Activated naive CD4-positive, alpha-beta T cell (primary cell): ENCODE measurements at places on chromosomes 7 and 10.

- DNase-seq = no peak
Measured at GRCh38 chr10:123526356-123527064, 139.6 kb upstream of the GPR26 start.

DNA sequence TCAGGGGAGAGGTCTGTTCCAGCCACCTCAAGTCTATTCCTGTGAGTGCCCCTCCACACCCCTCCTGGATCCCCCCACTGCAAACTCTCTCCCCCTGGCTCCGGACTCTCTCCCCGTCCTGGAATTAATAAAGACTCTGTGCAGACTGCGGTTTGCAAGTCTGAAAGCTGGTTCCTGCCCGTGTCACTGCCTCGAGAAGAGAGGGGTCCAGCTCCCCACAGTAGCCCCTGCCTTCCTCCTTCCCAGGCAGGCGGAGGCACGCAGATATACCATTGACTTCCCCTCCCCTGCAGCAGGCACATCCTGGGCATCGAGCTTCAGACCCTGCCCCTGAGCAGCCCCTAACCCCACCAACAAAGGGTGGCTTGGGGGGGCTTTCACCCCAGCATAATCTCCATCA lies 2.2 kb upstream of the ELN start:
- no peak for DNase-seq

GRCh38 chr7:29424295-29424983 lies 139.2 kb upstream of the PRR15 start:
- no peak for DNase-seq

GRCh38 chr7:646487-646886 lies 80.0 kb upstream of the DNAAF5 start:
- no peak for DNase-seq

DNA sequence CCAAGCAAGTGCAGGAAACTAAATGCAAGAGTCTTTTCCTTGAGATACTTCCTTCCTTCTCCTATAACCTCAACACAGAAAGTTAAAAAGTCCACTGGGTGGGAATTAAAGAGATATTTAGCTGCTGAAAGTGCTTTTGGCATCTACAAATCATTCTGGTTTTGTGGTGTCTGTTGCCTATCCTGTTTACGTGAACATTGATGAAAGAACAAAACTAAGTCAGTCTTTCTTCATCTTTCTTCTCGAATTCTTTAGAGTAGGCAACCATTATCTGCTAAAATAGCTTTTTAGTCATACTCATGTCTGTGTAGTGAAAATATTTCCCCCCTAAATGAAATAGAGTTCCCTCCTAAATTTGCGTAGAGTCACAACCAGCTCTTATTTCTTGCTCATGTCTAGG lies 838.6 kb downstream of the GATA3 start:
- DNase-seq = no peak

- DNase-seq = no peak
Measured at GRCh38 chr7:42913591-42913990, 1.7 kb upstream of the C7orf25 start.

DNA sequence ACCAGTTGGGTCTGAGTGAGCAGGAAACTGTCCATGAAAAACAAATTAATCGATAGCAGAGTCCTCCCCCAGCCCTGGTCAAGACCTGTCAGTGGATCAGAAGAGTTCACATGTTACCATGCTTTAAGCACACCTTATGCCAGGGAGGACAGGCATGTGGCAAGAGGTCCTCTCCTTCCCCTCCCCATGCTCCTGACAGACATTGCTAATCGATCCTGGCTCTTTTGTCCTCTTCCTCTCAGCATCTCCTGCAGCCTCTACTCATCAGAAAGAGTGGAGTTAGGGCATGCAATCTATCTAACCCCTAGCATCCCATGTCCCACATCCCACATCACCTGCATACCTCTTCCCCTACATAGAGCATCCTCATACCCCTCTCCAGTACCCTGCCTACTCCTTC lies 117.1 kb upstream of the TCF7L2 start:
- DNase-seq = no peak
